ENCODE measurements at places on chromosomes 5 and 9. TPM values are rescaled to one million over a fixed set of nuclear protein-coding genes. Genes with fewer than 3 reads are reported as not detected.

LMX1B gene
- 0.37 TPM for total RNA-seq

GFI1B gene
- 0.71 TPM for total RNA-seq

GPR107 gene
- 30.7 TPM for total RNA-seq

GABRA1 gene
- total RNA-seq, result 17.3 TPM

ABITRAM gene
- total RNA-seq, result 9.0 TPM

TICAM2 gene
- 0.67 TPM for total RNA-seq

ALDH7A1 gene
- total RNA-seq, result 225 TPM

DNA sequence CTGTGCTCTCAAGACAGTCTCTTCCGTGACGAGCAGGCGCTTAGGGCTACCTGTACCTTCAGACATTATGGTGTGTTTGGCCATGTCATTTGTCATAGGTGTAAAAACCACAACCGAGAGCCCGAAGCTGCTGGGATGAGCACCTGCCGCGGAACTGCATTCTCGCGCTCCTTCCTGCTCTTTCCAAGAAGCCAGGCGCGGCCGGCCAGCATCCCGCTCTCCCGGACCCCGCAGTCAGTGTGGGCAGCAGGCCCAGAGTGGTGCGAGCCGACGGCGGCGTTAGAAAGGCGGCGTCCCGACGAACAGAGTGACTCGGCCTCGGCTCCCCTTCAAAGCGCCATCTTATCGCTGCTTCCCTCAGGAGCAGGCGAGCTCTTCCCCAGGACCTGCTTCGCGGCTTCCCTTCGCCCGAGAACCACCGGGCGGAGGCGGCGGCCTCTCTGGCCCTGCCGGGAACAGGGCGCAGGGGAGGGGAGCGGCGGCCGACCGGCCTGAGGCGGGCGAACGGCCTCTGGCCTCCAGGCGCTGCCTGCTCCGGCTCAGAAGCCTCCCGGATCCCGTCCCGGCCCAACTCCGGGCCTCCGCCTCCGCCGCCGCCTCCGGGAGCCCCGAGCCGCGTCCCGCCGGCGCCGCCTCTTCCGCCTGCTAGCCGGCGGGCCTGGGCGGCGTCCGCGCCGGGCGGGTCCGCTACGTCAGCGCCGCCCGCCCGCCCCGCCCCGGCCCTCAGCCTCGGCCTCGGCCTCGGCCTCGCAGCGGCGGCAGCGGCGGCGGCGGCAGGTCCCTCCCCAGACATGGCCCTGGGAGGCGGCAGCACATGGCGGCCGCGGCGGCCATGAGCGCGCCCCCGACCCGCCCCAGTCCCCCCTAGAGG is at the start of gene FAM120A:
Gene FAM120A (plus strand): TSS at position 741 of the 871 bp plus-strand sequence. CDS start 231 bp downstream, outside the sequence.
- no peak for DNase-seq

- DNase-seq, result no peak
Observed at GRCh38 chr5:135472141-135472540, 20.0 kb upstream of the TIFAB start.

DNA sequence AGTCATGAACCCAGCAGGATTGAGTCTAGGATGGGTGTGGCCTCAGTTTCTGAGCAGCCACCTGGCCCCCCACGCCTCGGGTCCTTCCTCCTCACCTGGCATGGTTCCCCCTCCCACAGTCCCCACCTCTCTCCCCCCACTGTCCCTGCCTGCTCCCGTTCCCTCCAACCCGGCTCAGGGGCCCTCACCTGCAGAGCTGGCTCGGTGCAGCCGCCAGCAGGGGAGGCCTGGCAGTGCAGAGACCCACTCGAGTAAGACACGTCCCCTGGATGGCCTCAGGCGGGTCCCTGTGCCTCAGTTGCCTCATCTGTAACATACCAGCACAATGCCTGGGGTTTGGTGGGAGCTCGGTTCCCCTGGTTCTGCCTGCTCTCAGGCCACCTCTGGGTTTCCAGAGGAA is 66.2 kb downstream of the NEK6 start:
- DNase-seq, result no peak

GRCh38 chr5:61586096-61587084 is 254.3 kb downstream of the ZSWIM6 start:
- no peak for DNase-seq

DNA sequence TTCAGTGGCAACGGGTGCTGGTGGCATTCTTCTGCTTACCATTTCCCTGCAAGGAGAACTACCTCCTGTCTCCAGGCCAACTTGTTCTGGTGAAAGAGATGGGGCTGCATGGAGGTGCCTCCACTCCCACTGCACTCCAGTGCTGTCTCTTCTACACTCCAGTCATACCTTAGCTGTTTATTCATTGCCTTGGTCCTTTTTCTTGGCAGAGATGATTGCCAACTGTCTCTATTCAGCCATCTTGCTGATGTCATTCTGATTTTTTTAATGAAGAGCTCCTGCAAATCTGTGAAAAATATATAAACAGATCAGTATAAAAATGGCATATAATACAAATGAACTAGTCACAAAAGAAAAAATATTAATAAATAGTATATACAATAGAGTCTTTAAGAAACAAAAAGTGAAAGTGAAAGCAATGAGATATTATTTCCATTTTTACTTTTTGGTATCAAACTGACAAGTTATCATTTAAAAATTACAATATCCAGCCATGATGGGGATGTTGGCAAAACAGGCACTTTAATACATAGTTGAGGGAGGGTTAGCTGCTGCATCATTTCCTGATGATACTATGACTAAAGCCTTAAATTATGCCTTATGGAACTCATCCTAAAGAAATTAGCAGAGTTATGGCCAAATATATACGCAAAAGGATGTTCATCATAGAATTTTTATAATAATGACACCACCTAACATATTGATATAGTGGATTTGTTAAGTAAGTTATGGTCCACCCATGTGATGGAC is 109.4 kb downstream of the CARTPT start:
- DNase-seq, result no peak

GRCh38 chr9:113341712-113342410 is 1.8 kb upstream of the WDR31 start:
- no peak for DNase-seq

- DNase-seq, result no peak
Observed at GRCh38 chr9:27125936-27126335, 16.9 kb downstream of the TEK start.

DNA sequence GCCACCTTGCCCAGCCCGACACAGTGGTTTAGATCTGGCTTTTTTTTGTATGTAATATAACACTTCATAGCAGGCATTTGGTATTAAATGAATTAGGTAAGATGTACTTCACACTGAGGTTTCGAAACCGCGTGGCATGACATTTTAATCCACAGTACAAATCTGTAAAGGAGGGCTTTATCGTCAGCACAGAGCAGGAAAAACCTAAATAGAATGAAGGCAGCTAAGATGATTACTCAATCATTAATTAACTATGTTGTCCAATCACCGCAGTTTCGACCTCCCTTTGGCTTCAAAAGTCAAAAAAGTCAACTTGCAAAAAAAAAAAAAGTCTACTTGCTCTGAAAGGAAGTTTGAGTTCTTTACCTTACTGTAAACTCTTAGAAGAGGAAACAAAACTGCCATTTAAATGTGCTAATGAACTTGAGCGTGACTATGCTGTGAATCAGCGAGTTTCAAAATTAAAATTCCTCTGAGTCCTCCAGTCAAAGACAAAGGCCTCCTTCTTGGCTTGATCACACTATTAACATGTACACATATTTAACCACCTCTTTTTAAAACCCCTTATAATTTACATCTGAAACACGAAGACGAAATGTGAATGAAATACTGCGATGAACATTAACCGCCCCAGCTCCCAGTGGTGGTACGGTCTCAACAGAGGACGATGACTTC is 698 bp upstream of the SEC24A start:
- no peak for DNase-seq

- no peak for DNase-seq
Observed at GRCh38 chr5:180338001-180338707, 15.0 kb downstream of the GFPT2 start.

DNA sequence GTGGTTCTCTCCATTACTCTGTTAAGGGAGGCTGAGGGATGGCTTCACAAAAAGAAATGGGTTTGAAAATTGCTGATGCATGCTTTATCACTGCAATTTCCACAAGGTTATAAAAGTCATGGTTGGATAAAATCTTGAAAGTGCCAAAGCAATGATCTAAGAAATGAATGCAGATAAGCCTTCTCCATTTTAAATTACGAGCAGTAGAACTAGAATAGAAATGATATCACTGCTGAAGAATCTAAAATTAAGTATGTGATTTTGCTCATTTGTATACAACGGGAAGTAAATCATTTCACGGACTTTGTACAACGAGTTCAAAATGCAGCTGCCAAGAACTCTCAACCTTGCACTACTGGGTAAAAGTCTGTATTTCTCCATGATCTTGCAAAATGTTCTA is 299.0 kb downstream of the PRELID2 start:
- DNase-seq, result no peak

- no peak for DNase-seq
Observed at GRCh38 chr9:26856413-26857032, 36.1 kb downstream of the CAAP1 start.

- DNase-seq, result no peak
Observed at GRCh38 chr5:138610415-138610917, 35.3 kb upstream of the HSPA9 start.

- DNase-seq, result no peak
Observed at GRCh38 chr5:56366986-56367385, 133.9 kb upstream of the ANKRD55 start.

GRCh38 chr9:119121899-119122298 is 247.3 kb downstream of the BRINP1 start:
- no peak for DNase-seq

GRCh38 chr9:128885376-128885775 is 3.4 kb downstream of the LRRC8A start:
- DNase-seq, result no peak

- no peak for DNase-seq
Observed at GRCh38 chr5:139690064-139690802, 42.1 kb downstream of the CXXC5 start.

GRCh38 chr5:558326-558725 is 34.1 kb upstream of the SLC9A3 start:
- no peak for DNase-seq

DNA sequence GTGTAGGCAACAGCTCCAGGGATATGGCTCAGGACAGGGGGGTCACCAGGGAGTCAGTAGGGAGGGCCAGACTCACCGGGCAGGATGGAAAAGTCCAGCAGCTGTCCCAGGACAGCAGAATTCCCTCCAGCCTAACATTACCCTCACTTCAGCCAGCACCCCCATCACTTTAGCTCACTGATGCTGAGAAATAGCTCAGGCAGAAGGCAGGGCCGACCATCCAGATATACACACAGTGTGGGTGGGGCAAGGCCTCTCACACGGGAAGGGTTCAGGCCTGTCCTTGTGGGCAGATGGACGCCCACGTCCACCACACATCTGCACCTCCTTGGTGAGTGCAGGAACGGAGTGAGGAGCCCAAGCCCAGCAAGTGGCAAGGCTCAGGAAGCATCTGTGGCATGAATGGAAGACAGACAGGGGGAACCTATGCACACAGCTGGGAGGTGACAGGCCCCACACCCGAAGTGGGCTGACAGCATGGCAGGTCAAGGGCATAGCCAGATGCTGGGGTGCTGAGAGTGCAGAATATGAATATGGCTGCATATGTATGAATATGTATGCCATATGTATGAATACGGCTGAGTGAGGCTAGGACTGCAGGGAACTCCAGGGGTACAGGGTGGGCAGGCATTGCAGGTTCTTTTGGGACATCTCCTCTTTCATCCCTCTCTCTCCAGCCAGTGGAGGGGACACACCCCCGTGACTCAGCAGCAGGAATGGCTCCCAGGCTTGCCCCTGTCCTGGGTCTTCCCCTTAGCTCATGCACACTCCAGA is 17.0 kb downstream of the BICD2 start:
- DNase-seq, result no peak

DNA sequence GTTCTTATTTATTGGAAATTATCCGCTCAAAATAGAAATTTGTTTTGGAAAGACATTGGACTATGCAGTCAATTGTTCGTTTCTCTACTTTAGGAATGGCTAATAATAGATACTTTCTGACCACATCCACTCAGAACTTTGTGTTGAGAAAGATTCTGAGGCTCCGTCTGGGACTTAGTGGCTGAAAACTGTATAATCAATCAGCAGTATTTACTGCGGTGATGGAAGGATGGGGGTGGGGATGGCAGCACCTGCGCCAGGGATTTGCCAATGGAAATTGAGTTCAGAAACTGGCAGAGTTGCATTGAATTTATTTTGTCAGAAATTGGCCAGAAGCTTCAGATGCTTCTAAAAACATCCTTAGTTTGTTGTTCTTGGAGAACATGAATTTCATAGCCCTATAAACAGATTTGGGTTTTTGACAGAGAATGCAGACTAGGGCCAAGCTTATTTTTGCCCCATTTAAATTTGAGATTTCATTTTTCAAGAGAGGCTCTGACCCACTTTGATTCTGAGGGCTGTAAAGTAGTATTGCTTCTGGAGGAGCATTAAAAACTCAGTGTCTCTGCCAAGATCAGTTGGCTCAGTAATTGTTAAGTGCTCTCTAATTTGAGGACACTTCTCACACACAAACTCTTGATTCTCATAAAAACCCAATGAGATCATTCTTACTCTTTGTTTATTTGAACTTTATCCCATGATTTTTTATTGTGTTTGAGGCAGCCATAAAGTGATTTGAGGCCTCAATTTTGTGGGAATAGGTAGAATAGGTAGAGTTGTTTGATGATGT is 215.1 kb downstream of the CD180 start:
- DNase-seq, result no peak

- DNase-seq, result no peak
Observed at GRCh38 chr5:81785322-81785721, 34.4 kb upstream of the SSBP2 start.

- DNase-seq, result no peak
Observed at GRCh38 chr5:150624334-150625163, 15.9 kb upstream of the SYNPO start.

- no peak for DNase-seq
Observed at GRCh38 chr9:130140706-130141105, 31.5 kb upstream of the NCS1 start.

DNA sequence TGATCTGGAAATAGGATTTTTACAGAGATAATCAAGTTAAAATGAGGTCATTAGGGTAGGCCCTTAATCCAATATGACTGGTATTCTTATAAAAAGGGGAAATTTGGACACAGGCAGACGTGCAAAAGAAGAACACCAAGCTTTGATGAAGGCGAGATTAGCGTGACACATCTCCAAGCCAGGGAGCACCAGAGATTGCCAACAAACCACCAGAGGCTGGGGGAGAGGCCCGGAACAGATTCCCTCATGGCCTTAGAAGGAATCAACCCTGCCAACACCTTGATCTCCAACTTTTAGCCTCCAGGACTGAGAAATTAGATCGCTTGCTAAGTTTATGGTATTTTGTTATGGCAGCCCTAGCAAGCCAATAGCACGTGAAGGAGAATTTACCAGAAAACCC is 10.8 kb upstream of the ARSI start:
- DNase-seq, result no peak

GRCh38 chr5:169744336-169744735 is 107.3 kb downstream of the DOCK2 start:
- DNase-seq, result no peak

DNA sequence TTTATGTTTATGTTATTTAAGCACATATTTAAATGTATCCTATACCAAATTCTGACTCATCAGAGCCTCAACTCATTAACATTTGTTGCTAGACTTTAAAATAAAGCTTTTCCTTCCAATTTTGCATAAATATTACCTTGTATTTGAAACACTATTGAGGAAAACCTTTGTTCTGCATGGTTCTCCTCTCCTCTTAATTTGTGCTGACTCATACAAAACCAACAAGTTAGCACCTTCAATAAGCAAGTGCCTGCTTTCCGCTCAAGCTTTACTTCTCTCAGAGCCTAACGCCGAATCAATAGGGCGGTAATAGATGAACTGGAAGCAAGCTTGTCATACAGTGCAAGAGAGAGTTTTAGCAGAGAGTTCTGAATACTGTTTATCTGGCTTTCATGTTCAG is 7.9 kb downstream of the AMACR start:
- DNase-seq, result no peak

- no peak for DNase-seq
Observed at GRCh38 chr5:173828952-173829351, 59.2 kb upstream of the CPEB4 start.

- no peak for DNase-seq
Observed at GRCh38 chr5:136730426-136730825, 365.1 kb upstream of the TRPC7 start.

Data from H1 (cell line).